Thoracic aorta (tissue), 2 donors: ENCODE measurements at places on chromosomes 11 and 22. TPM values are rescaled to one million over a fixed set of nuclear protein-coding genes. Genes with fewer than 3 reads are reported as not detected.

DNA sequence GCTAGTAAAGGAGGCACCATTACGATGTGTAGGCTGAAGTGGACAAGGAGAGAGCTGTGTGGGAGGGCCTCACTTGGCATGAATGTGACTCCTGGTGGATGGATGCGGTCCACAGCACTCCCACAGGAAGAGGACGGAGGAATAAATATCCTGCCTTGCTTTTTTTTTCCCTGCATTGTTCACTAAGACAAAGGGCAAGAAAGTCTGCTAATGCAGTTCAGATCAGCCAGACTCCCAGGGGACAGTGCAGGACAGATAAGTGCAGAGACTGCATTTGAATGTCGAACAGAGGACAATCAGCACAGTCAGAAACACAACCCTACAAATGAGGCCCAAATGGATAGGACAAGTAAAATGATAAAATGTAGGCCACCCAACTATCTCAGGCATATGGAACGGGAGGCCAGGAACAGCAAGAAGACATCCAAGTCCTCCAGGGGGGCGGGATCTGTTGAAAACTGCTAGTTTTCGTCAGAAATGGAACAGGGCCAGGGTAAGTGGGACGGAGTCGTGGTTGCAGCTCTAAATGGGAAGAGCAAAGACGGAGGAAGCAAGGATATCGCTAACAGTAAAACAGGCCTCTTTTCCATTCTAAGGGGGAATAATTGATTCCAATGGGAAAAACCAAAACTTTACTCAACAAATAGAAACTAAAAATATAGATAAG is 25.2 kb upstream of the OR8B8 start:
- DNase-seq = no peak

- DNase-seq = no peak
These were observed 793.3 kb upstream of the ARHGAP42 start for GRCh38 chr11:99893811-99894210.

GRCh38 chr22:18984564-18984963 is 48.5 kb upstream of the PRODH start:
- no peak for DNase-seq

The NDUFS8 gene
- 85.8 TPM for total RNA-seq

DNA sequence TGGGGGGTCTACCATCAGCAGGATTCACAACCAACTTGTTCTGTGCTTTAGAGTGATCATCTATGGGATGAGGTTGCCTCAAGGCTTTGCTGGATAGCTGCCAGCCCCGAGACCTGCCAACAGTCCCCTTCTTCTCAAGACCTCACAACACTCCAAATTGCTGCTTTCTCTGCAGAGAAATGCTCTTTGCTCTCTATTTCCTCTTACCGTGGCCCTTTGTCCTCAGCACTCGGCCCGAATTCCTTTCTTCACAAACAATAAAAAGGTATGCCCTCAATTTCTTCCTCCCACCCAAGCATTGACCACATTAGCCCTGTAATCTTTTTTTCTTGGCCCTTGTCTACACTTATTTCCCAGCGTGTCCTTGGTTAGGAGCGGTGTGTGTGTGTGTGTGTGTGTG is 147.4 kb upstream of the SNX19 start:
- DNase-seq = no peak

- no peak for DNase-seq
These were observed 30.0 kb downstream of the PACSIN2 start for GRCh38 chr22:42984814-42985530.
